ENCODE measurements at places on chromosomes 5 and 9.

- DNase-seq: no peak
Measured at GRCh38 chr5:23029290-23029689, 176.1 kb upstream of the CDH12 start.

DNA sequence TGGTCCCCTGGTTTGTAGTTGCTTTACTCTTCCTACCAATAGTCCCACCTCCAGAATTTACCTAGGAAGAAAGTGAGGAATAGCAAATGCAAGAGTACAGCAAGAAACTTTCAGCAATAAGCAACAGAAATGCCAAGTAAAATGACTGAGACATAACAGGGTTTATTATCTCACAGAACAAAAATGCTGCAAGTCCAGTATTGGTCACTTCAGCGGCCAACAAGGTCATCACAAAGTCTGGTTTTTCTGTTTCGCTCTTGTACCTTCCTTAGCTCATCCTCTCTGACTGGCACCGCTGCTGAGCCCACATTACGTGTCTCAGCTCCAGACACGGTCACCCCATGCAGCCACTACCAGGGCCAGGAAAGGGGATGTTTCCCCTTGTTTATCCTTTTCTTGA lies 82.7 kb downstream of the RFK start:
- DNase-seq: no peak

DNA sequence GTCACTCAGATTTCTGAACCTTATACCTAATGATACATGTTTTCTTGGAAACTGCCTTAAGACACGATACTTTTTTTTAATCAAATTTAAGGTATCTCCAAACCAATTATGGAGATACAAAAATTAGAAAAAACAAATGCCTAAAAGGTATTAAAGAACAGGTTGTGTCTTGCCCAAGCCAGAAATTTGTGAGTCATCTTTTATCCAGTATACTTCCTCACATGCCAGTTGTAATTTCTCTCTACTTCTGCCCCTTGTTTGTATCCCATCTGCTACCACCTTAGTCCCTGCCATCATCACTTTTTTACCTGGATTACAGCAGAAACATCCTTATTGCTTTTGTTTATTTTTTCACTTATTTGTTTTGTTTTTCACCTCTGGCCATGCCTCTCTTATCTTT lies 571.2 kb upstream of the DAB2 start:
- DNase-seq: no peak

DNA sequence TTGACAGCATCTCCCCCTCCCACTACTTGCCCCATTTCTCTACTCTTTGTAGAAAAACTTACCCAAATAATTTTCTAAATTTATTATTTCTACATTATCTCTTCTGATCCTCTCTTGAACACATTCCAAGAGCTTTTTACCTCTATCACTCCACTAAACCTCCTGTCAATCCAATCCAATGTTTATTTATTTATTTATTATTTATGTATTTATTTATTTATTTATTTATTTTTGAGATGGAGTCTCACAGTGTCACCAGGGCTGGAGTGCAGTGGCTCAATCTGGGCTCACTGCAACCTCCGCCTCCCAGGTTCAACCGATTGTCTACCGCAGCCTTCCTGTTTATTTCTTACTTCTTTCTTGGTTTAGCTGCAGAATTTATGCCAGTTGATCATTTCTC lies 178.5 kb upstream of the GAS1 start:
- DNase-seq: no peak

- DNase-seq: no peak
Measured at GRCh38 chr5:137891849-137892248, 2.6 kb downstream of the PKD2L2 start.

DNA sequence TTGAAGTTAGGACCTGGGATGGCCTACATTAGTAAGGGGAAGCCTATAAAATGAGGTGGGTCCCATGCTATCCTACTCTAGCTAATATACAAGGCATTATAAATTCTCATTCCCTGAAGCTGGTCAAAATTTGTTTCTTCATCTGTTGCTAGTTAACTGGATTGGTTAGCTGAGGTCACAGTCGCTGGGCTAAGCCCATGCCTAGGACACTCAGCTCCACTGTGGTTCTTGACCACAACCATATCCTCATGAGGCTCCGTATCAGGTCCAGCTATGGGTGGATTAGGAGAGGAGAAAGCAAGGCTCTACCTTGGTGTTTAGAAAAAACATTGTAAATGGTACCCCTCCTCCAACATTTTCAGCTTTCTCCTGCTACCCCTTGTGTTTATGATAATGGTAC lies 52.8 kb upstream of the RAI14 start:
- no peak for DNase-seq

DNA sequence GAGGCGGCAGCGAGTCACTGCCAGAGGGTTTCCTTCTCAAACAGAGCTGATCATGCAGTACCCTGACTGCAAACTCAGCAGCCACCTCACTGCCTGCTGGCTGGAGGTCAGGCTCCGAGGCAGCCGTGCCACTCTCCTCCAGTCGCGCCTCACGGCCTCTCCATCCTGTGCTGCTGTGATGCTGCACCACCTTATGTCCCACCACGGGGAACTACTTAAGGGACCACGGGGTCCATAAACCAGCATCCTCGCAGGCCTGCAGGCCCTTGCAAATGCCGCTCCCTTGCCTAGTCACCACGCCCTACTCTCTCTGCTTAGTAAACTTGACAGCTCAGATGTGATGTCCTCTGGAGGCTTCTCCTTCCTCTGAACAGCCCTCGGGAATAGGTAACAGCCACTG lies 99.2 kb downstream of the CRB2 start:
- DNase-seq: no peak

DNA sequence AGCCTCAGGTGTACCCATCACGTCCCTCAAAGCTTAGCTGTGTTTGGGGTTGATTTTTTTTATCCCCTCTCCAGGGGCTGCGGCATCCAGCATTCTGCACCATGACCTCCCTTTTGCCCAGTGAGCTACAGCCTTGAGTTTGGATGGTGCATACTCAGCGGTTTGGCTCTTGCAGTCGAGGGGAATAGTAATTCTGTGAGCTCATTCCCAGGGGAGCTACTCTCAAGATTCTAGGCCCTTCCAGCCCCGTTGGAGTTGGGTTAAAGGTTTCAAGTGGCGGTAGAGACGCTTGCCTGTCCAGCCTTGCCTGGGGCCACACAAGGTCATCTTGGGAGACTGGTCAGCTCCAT lies 102.2 kb upstream of the SPRY4 start:
- no peak for DNase-seq

DNA sequence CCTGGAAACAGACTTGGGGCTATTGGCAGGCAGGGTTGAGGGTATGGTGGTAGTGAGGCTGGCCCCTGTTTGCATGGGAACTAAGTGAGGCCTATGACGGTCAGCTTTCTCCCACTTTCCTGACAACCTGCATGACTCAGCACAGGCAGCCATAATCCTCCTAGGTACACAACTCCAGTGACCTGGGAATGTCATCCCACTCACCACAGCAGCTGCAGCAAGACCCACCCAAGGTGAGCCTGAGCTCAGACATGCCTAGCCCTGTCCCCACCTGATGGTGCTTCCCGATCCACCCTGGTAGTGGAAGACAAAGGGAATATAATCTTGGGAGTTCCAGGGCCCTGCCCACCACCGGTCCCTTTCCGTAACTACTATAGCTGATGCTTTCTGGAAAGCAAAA lies 178.7 kb downstream of the NDUFS4 start:
- DNase-seq: no peak

GRCh38 chr5:138601444-138601843 lies 26.2 kb upstream of the HSPA9 start:
- no peak for DNase-seq

DNA sequence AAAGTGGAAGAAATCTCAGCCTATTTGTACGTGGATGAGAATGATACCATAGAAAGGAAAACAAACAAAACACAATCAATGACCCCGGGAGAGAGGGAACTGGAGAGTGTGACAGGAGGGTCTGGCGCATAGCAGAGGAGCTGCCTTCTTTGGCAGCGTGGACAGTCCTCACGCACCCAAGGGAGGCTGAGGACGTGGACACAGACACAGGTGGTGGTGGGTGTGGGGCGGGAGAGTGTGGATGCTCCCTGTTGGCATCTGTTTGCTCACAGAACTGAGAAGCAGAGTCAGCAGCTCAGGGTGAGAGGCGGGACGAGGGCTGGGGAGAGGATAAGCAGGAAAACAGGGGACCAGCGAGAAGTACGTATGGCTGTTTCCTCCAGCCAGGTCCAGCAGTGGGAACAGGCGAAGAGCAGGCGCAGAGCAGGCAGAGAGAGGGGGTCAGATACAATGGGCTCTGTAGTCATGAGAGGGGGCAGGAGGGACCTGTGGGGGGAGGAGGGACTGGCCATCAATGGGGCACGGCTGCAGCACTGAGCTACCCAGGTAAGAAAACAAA lies 10.0 kb downstream of the CMBL start:
- DNase-seq: no peak

DNA sequence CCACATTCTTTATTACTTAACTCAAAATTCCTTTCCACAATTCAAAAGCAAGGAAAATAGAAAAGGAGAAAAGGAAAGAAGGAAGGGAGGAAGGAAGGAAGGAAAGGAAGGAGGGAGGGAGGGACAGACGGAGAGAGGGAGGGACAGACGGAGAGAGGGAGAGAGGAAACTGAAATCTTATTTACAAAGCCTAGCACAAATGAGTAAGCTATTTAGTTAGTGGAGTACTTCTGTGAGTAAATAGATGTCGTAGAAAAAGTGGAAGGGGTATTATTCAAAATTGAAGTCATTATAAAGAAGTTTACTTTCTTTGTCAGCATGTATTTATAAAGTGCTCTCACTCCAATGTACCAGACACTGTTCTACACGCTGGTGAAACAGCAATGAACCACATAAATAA lies 177.9 kb downstream of the CETN3 start:
- no peak for DNase-seq

DNA sequence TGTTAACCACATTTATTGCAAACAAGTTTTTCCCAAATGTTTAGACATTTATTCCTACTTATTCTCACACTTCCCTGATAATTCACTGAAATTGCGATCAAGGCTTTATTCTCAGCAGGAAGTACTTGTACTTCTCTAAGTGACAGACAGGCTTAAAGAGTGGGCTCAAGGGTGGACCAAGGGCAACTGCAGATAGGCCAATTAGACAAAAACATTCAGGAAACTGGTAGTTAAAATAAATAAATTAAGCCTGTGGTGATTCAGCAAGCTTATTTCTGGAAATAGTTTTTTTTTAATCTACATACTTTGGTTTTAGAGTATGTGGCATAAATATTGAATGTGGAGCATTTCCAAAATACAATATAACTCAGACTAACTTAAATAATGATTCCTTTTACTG lies 136.1 kb downstream of the UGCG start:
- no peak for DNase-seq

GRCh38 chr9:122122468-122122867 lies 29.4 kb upstream of the TTLL11 start:
- no peak for DNase-seq

DNA sequence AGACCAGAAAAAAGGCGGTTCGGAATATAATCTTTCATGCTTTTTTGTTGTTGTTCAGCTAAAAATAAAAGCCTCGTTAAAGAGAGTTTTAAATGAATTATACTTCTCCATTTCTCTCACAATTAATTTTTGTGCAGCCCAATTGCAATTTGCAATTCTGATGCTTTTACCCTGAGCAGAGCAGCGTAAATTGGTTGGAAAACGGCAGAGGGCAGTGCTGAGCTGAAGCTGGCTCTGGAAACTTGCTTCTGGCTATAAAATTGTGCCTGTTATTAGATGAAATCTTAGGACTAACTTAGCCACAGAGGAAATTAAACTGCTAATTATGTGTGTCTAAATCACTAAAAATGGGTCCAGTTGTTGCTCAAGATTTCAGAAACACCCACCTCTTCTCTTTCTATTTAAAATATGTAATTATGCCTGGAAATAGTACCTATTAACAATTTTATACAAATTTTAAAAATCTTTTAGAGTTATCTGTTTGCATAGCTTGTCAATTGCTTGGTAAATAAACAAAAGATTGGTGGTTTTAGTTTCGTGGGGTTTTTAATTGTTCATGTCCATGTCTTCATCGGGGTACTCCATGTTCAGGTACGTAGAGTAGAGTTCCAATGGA lies 441.8 kb upstream of the TLE4 start:
- DNase-seq: no peak

GRCh38 chr9:91896513-91897121 lies 53.4 kb downstream of the ROR2 start:
- DNase-seq: no peak

- no peak for DNase-seq
Measured at GRCh38 chr9:107644733-107645463, 155.3 kb upstream of the KLF4 start.

GRCh38 chr5:179195561-179196404 lies 135.6 kb downstream of the ZNF354C start:
- DNase-seq: no peak

GRCh38 chr9:26229324-26230054 lies 551.2 kb upstream of the TUSC1 start:
- no peak for DNase-seq

- DNase-seq: no peak
Measured at GRCh38 chr5:147671365-147671764, 111.2 kb downstream of the JAKMIP2 start.

GRCh38 chr9:35490910-35491465 lies 1.1 kb downstream of the RUSC2 start:
- no peak for DNase-seq

- no peak for DNase-seq
Measured at GRCh38 chr5:144510845-144511579, 340.3 kb downstream of the KCTD16 start.

GRCh38 chr5:175351126-175351525 lies 92.9 kb downstream of the DRD1 start:
- no peak for DNase-seq
